ENCODE measurements at places on chromosomes 16 and 17. TPM values are rescaled to one million over a fixed set of nuclear protein-coding genes. Genes with fewer than 3 reads are reported as not detected.

DNA sequence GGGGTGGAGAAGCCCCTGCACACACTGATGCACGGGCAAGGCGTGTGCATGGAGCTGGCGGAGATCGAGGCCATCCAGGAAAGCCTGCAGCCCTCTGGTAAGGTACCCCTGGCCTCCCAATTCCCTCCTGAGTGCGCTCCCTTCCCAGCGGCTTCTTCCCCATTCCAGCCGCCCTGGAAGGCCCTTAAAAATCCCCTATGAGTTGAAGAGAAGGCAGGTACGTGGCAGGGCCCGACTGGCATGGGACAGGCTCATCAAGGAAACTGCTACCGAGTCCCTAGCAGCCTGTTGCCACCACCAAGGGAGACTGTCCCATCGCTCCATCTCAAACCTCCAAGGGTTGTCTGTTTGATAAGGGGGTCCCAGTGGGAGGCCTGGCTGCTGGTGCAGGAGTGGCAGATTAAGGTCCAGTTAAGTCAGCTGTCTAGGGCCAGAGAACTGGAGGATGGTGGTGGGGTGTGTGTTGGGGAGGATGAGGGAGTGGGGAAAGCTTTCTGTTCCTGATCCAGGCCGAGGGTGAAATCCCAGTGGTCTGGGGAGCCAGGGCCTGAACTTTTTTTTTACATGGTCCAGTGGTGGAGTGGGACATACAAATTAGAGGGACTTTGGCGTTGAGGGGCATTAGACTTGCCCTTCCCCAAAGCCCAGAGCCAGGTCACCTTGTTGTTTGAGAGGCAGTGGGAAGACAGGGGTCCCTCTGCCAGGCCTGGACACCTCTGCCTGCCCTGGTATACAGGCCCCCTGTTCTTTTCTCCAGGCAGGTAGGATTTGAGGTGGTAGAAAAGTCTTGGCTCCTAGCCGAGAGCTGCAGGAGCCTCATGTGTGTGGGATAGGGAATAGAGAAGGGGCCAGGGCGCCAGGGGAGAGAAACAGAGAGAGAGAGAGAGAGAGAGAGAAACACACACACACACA is 994 bp downstream of the IGFBP4 start:
- no peak for DNase-seq

GRCh38 chr17:82930043-82930923 is 90.5 kb upstream of the ZNF750 start:
- DNase-seq: no peak

DNA sequence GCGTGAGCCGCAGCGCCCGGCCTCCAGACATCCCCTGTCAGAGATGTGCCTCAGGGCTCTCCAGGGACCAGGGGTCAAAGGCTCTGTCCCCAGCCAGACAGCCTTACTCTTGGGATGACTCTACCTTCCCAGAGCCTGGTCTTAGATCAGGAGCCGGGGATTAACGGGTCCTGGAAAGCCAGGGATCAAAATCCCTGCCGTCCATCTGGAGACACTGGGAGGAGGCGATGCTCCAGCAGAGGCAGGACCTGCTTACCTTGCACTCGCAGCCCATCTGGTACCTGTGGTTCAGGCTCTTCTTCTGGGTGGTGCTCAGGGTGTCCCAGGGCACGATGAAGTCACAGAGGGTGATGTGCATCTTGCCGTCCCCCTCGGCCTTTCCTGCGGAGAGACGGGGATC is 16.7 kb upstream of the USP36 start:
- no peak for DNase-seq

- DNase-seq: no peak
These were observed 5.0 kb upstream of the ARHGAP17 start for GRCh38 chr16:25020112-25020631.

- no peak for DNase-seq
These were observed 5.6 kb downstream of the P2RX1 start for GRCh38 chr17:3910420-3911270.

GRCh38 chr16:82655072-82655714 is 28.4 kb downstream of the CDH13 start:
- no peak for DNase-seq

ICAM2 gene
- total RNA-seq: 39.0 TPM

DNA sequence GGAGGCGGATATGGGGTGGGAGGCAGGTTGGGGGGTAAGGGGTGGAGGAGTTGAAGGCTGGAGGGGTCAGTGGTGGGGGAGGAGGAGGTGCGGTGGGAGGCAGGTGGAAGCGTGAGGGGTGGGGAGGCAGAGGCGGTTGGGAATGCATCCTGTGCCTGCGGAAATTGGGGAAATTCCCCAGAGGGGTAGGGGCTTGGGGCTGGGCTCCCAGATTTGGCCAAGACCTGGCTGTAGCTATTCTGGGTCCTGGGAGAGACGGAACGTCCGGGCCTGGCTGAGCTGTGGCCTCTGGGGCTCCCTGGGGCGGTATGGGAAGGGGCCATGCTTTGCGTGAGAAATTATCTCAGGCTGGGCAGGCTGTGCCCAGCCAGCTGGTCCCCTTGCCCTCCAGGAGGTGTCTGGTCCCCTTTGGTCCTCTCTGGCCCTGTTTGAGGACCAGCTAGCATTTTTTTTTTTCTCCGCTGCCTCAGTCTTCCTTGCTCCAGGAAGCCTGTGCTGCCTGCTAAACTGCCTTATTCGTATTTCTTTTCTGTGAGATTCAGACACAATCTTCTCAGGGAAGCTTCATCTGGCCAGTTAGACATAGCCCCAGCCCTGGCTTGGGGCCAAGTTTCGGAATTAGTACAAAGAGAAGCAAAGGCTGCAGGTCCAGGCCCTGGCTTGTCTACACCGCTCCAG is 7.3 kb upstream of the TRPV2 start:
- DNase-seq: peak; percentile 77

GRCh38 chr17:6623941-6624340 is 16.6 kb downstream of the KIAA0753 start:
- no peak for DNase-seq

USB1 gene
- total RNA-seq: 50.5 TPM

C16orf46 gene
- total RNA-seq: not detected

GRCh38 chr16:82523815-82524214 is 103.0 kb upstream of the CDH13 start:
- DNase-seq: no peak

DNA sequence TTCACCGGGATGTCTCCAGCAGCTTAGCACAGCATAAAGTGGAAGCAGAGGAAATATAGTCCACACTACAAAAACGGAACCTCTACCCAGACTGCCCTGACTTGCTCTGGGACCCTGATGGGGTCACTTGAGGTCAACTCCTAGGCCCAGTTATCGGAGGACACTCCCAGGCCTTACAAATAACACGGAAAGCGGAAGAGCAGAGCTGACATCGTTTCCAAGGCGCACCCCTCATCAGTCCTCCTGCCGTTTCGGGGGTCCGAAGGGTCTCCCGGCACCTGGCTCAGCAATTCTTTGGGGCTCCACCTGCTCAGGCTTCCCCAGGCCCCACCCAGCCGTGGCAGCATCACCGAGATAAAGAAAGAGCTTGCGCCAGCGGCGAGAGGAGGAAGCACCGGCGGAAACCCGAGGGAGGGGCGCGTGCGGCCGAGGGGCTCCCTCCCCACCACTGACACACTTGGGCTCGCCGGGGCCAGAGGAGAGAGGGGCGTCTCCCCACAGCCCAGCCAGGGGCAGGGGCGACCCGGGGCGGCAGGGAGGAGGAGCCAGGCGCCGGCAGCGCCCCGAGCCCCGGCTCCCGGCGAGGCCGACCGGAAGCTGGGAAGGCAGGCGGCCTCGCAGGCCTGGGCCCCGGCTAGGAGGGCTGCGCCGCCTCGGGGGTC is 727 bp downstream of the CORO7 start:
- DNase-seq: no peak

DNA sequence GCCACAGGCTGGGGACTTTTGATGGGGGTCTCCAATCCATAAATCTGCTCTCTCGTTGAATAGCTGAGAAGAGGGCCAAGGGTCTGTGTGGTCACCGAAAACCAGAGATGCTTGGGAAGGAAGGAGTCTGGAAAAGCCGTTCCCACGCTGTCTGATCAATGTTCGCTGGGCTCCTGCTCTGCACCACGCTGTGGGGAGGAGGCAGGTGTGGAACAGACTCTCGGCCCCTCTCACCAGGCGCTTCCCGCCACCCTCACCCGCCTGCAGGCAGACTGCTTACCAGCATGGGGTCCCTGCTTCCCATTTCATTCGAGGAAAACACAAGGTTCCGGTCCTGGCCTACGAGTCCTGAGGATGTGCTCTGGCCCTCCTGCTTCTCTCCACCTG is 702 bp upstream of the ALDH3A1 start:
- no peak for DNase-seq

DNA sequence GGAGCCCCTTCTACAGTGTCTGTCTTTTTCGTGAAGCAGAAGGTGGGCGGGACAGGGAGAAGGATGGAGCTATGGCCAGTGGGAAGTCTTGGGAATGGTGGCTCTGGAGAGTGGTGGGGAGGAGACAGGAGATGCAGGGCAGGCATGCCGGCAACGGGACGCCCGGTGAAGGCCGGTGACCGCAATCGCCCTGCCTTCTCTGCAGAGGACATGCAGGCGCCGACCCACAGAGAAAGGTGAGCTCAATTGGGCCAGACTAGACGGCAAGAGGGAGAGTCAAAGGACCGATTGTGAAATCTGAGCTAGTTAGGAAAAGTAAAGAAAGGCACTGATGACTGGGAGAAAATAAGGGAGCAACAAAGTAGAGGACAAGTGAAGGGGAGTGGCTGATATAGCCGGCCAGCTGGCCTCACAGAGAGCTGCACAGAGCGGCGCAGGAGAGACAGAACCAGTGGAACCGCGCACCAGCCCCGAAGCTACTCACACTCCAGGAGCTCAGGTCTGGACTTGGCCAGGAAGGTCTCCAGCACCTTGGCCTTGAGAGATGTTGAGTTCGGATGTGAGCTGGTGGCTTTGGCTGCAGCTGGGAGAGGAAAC is 18.9 kb downstream of the TRIM25 start:
- DNase-seq: no peak

PRRT2 gene
- 10.6 TPM for total RNA-seq

KRT27 gene
- total RNA-seq: 2.0 TPM

SLC47A1 gene
- total RNA-seq: 2.0 TPM

DNA sequence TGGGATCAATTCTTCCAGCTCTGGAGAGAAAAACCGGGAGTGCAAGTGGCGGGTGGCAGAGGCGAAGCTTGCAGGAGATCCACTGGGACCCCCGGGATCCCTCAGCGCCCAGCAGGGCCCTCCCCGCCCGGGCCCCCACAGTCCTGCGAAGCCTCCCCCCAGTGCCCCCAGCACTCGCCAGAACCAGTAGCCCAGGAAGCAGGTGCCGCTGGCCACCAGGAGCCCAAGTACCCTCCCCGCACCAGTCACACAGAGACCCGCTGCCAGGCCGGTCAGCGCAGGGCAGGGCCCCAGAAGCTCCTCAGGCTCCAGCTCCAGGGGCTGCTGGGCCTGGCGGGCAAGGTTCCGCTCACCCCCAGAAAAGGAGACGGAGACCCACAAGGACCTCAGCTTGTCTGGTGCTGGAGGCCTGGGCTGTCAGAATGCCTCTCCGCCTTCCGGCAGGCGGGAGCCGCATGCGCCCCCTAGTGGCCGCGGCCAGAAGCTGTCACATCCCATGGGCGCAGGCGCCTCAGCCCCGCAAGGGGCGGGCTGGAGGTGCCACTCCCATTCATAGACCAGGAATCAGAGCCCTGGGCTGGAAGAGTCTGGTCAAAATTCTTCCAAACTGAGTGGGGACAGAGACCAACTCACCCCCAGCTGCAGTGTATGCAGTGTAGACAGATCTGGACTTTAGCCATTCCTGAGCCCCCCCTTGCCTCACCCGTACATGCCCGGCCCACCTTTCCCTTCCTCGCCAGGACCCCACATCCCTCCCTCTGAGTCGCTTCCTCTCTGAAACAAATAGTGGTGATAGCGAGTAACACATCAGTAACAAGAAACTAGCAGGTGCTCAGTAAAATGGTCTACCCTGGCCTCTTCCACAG is 1002.3 kb downstream of the KCNJ18 start:
- DNase-seq: no peak

DNA sequence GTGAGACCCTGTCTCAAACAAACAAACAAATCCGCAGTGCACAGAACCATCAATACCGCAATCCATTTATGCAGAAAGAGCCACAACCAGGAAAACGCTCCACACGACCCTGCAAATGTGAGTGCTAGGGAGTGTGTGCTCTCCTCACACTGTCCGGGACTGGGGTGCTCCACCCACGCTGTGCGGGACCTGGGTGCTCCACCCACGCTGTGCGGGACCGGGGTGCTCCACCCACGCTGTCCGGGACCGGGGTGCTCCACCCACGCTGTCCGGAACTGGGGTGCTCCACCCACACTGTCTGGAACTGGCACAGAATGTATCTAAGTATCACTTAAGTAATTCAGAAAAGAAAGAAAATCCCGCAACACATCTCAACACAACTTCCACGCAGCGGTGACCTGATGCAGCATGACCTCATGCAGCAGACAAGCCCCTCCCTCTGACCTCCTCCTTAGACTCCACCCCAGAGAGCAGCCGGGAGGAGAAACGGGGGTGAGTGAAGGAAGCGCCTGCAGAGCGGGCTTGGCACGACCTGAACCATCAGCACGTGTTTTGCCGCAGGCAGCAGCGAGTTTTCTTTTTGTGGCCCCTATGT is 38.5 kb downstream of the ZNF276 start:
- DNase-seq: no peak

GRCh38 chr17:49674507-49674906 is 3.4 kb downstream of the SPOP start:
- no peak for DNase-seq
